HCT116 (cell line): ENCODE measurements at places on chromosomes 12 and 14. TPM values are rescaled to one million over a fixed set of nuclear protein-coding genes. Genes with fewer than 3 reads are reported as not detected.

The KLRD1 gene
- 0.27 TPM for total RNA-seq

The GPX2 gene
- total RNA-seq, result 0.61 TPM

The ABCC9 gene
- 0.05 TPM for total RNA-seq

The DEGS2 gene
- 1.8 TPM for total RNA-seq

The LTBP2 gene
- 1.5 TPM for total RNA-seq

The TEAD4 gene
- total RNA-seq, result 43.2 TPM

The FAR2 gene
- 9.7 TPM for total RNA-seq

The HSPA2 gene
- total RNA-seq, result 2.5 TPM

The TOMM20L gene
- total RNA-seq, result not detected

The GNG2 gene
- 0.74 TPM for total RNA-seq

The HVCN1 gene
- total RNA-seq, result 0.15 TPM

- no peak overlapping the region for H3K4me3 ChIP-seq
- H3K36me3 ChIP-seq, result no peaks in the 10 kb centered on the region
- no peak for DNase-seq
- H3K27ac ChIP-seq, result no peak overlapping the region
- H3K4me1 ChIP-seq, result peaks cover 22% of the 10 kb centered on the region
- no peaks in the 10 kb centered on the region for H3K27me3 ChIP-seq
These were observed 10.1 kb upstream of the FBXL14 start for GRCh38 chr12:1604464-1604863.

DNA sequence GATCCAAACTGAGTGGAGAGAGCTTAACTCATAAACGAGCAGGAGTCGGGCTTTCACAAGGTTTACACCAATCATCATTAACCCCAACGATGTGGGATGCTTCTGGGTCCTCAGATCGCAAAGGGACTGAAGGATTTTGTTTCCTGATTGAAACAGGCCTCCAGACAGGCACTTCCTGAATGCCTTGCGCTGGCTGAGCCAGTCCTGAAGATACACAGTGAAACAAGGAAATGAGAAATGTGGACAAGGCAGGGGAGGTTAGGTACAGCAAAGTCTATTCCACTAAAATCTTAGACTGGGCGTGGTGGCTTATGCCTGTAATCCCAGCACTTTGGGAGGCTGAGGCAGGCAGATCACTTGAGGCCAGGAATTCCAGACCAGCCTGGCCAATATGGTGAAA lies 30.7 kb downstream of the RBM19 start:
- DNase-seq, result no peak
- no peaks in the 10 kb centered on the region for H3K4me1 ChIP-seq
- no peak overlapping the region for H3K4me3 ChIP-seq
- H3K27ac ChIP-seq, result no peak overlapping the region
- H3K27me3 ChIP-seq, result no peaks in the 10 kb centered on the region
- peaks cover 6% of the 10 kb centered on the region; the same call in 1 of the 2 replicates for H3K36me3 ChIP-seq

DNA sequence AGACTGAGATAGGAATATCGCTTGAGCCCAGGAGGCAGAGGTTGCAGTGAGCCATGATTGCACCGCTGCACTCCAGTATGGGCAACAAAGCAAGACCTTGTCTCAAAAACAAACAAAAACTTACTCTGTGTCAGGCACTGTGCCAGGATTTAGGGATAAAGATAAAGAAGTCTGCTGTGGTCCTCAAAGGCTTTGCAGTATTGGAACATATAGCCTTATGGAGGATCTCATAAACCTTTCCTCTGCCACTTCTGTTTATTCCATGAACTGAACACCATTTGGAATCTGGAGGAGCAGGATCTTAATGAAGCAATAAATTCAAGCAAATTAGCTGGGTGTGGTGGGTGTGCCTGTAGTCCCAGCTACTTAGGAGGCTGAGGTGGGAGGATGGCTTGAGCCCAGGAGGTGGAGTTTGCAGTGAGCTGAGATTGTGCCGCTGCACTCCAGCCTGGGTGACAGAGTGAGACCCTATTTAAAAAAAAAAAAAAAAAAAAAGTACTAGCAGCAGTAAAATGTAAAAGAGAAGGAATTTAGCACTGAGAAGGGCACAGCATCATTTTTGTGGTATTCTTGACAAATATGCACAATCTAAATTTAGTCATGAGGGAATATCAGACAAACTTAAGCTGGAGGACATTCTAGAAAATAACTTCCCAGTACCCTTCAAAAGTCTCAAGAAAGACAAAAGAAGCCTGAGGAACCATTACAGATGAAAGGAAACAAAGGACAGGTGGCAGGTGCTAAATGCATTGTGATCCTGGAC lies 27.1 kb downstream of the BMAL2 start:
- no peaks in the 10 kb centered on the region for H3K36me3 ChIP-seq
- H3K4me1 ChIP-seq, result no peaks in the 10 kb centered on the region
- H3K27ac ChIP-seq, result no peak overlapping the region
- no peak overlapping the region for H3K4me3 ChIP-seq
- H3K27me3 ChIP-seq, result no peaks in the 10 kb centered on the region

DNA sequence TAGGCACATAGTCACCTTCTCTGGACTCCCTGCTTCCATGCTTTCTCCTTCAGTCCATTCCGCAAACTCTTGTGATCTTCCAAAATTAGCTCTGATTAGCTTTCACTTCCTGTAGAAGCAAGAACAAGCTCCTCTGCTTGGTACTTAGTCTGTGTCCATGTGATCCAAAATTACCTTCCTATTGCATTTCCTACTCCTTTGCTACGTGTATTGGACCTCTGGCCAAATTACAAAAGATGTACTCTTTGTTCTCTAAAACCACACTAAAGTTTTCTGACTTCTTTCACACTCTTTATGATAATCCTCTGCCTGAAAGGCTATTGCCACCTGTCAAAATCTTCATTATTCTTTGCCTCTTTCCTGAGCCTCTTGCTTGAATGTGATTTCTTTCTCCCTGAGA lies 786 bp upstream of the TSFM start:
- H3K27me3 ChIP-seq, result no peaks in the 10 kb centered on the region
- peaks cover 10% of the 10 kb centered on the region for H3K4me1 ChIP-seq
- peaks cover 8% of the 10 kb centered on the region for H3K36me3 ChIP-seq
- DNase-seq, result no peak
- no peak overlapping the region for H3K27ac ChIP-seq

GRCh38 chr12:104569346-104570173 lies 112.8 kb downstream of the CHST11 start:
- no peaks in the 10 kb centered on the region for H3K4me1 ChIP-seq
- H3K27me3 ChIP-seq, result no peaks in the 10 kb centered on the region
- no peak overlapping the region for H3K27ac ChIP-seq
- no peak overlapping the region for H3K4me3 ChIP-seq
- no peaks in the 10 kb centered on the region for H3K36me3 ChIP-seq

DNA sequence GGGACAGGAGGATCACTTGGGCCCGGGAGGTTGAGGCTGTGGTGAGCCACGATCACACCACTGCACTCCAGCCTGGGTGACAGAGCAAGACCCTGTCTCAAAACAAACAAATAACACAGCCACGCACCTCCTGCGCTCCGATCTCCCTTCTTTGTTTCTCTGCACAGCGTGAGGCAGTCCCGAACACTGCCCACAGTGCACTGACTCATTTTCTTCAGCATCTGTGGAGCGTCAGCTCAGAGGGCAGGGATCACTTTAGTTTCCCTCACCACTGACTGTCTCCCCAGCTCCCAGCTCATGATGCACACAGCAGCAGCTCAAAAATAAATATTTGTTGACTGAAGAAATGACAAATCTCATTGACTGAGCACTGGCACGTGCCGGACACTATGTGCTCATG lies 883 bp upstream of the MYL2 start:
- no peak overlapping the region for H3K27ac ChIP-seq
- H3K4me3 ChIP-seq, result no peak overlapping the region
- H3K27me3 ChIP-seq, result no peaks in the 10 kb centered on the region
- peaks cover 57% of the 10 kb centered on the region for H3K4me1 ChIP-seq
- DNase-seq, result no peak

GRCh38 chr12:47014474-47014873 lies 64.9 kb upstream of the PCED1B start:
- no peaks in the 10 kb centered on the region; the same call in 1 of the 2 replicates for H3K4me1 ChIP-seq
- no peak for DNase-seq
- no peak overlapping the region for H3K27ac ChIP-seq
- no peak overlapping the region for H3K4me3 ChIP-seq
- no peaks in the 10 kb centered on the region for H3K36me3 ChIP-seq

- H3K36me3 ChIP-seq, result peaks cover 3% of the 10 kb centered on the region
- no peaks in the 10 kb centered on the region for H3K27me3 ChIP-seq
- peak overlapping the region; percentile 13; the same call in 1 of the 2 replicates for H3K4me3 ChIP-seq
- no peak for DNase-seq
- peak overlapping the region; percentile 36; the same call in 1 of the 2 replicates for H3K27ac ChIP-seq
These were observed 10.4 kb downstream of the MTA1 start for GRCh38 chr14:105430042-105430441.

- DNase-seq, result peak; percentile 4
- no peaks in the 10 kb centered on the region for H3K36me3 ChIP-seq
- no peaks in the 10 kb centered on the region for H3K4me1 ChIP-seq
- no peak overlapping the region for H3K27ac ChIP-seq
These were observed 216.9 kb downstream of the NTF3 start for GRCh38 chr12:5648692-5649359.

- H3K27ac ChIP-seq, result no peak overlapping the region
- H3K27me3 ChIP-seq, result no peaks in the 10 kb centered on the region
- DNase-seq, result no peak
- no peaks in the 10 kb centered on the region for H3K36me3 ChIP-seq
- H3K4me3 ChIP-seq, result no peak overlapping the region
These were observed 23.5 kb downstream of the IFNG-AS1 start for GRCh38 chr12:68012712-68013111.

DNA sequence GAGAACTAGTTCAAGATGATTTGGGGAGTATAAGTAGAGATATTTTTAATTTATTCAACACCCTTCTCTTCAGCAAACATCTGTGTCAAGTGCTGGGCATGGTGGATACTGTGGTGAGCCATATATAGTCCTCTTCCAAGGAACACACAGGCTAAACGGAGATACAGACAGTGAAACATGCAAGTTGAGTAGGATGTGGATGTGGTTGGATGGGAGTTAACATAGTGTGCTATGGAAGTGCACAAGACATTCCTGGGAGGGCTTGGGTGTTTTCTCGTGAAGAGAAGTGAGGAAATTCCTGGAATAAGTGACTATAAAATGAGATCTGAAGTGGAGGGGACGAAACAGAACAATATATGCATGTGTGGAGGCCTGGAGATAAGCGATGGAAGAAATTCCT lies 181.1 kb upstream of the NPAS3 start:
- no peaks in the 10 kb centered on the region for H3K36me3 ChIP-seq
- H3K27ac ChIP-seq, result no peak overlapping the region
- no peak overlapping the region for H3K4me3 ChIP-seq
- H3K4me1 ChIP-seq, result no peaks in the 10 kb centered on the region
- H3K27me3 ChIP-seq, result 0 out of 2 replicates have a peak, but pooled peaks cover 11% of the 10 kb centered on the region

- no peak for DNase-seq
- no peak overlapping the region for H3K4me3 ChIP-seq
- H3K27me3 ChIP-seq, result no peaks in the 10 kb centered on the region
- no peaks in the 10 kb centered on the region for H3K36me3 ChIP-seq
- no peaks in the 10 kb centered on the region for H3K4me1 ChIP-seq
These were observed 93.0 kb downstream of the SLC41A2 start for GRCh38 chr12:104865080-104865479.

GRCh38 chr12:94191023-94191422 lies 42.6 kb downstream of the PLXNC1 start:
- H3K27me3 ChIP-seq, result no peaks in the 10 kb centered on the region
- no peaks in the 10 kb centered on the region for H3K36me3 ChIP-seq
- H3K4me1 ChIP-seq, result no peaks in the 10 kb centered on the region
- no peak overlapping the region for H3K27ac ChIP-seq

DNA sequence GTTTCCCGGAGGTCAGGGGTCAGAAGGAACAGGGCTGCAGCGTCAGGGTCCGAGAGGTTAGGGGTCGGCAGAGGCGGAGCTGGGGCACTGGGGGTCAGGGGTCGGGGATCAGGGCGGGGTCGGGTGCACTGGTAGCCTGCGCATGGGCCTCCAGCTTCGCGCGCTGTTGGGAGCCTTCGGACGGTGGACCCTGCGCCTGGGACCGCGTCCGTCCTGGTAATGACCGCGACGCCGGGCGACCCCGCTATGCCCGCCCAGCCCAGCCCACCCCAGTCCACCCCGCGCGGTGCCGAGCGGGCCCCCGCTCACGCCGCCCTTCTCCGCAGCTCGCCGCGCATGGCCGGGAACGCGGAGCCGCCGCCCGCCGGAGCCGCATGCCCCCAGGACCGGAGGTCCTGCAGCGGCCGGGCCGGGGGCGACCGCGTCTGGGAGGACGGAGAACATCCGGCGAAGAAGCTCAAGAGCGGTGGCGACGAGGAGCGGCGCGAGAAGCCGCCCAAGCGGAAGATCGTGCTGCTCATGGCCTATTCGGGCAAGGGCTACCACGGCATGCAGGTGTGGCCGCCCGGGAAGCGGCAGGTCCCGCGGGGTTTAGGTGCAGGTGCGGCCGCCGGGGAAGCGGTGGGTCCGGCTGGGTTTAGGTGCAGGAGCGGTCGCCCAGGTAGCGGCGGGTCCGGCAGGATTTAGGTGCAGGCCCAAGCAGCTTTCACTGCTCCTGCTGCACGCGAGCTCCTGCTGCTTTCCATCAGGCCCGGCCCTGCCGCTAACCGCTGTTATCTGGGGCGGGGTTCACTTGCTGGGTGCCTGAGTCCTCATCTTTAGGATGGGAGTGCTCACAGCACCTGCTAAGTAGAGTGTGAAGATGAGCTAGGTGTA lies 743 bp downstream of the PUS1 start:
- peak overlapping the region; percentile 96 for H3K4me3 ChIP-seq
- H3K36me3 ChIP-seq, result peaks cover 37% of the 10 kb centered on the region; the same call in 1 of the 2 replicates
- H3K27me3 ChIP-seq, result no peaks in the 10 kb centered on the region
- H3K4me1 ChIP-seq, result peaks cover 26% of the 10 kb centered on the region
- H3K27ac ChIP-seq, result peak overlapping the region; percentile 85

GRCh38 chr14:93946541-93947090 lies 19.5 kb downstream of the FAM181A start:
- H3K27ac ChIP-seq, result no peak overlapping the region
- H3K4me3 ChIP-seq, result no peak overlapping the region
- DNase-seq, result no peak
- peaks cover 41% of the 10 kb centered on the region for H3K4me1 ChIP-seq

- H3K27ac ChIP-seq, result no peak overlapping the region
- DNase-seq, result no peak
- H3K27me3 ChIP-seq, result no peaks in the 10 kb centered on the region
- peaks cover 22% of the 10 kb centered on the region for H3K36me3 ChIP-seq
- no peaks in the 10 kb centered on the region for H3K4me1 ChIP-seq
These were observed 36.1 kb upstream of the CCDC88C start for GRCh38 chr14:91453744-91454143.

- no peak for DNase-seq
- no peaks in the 10 kb centered on the region for H3K4me1 ChIP-seq
- H3K4me3 ChIP-seq, result no peak overlapping the region
- H3K27me3 ChIP-seq, result no peaks in the 10 kb centered on the region
- no peak overlapping the region for H3K27ac ChIP-seq
These were observed 114.5 kb downstream of the RPAP3 start for GRCh38 chr12:47591361-47591791.
